ENCODE measurements at places on chromosomes 16 and 17.
A peak's percentile ranks its signal among the peaks of the same experiment; 100 is the strongest.

DNA sequence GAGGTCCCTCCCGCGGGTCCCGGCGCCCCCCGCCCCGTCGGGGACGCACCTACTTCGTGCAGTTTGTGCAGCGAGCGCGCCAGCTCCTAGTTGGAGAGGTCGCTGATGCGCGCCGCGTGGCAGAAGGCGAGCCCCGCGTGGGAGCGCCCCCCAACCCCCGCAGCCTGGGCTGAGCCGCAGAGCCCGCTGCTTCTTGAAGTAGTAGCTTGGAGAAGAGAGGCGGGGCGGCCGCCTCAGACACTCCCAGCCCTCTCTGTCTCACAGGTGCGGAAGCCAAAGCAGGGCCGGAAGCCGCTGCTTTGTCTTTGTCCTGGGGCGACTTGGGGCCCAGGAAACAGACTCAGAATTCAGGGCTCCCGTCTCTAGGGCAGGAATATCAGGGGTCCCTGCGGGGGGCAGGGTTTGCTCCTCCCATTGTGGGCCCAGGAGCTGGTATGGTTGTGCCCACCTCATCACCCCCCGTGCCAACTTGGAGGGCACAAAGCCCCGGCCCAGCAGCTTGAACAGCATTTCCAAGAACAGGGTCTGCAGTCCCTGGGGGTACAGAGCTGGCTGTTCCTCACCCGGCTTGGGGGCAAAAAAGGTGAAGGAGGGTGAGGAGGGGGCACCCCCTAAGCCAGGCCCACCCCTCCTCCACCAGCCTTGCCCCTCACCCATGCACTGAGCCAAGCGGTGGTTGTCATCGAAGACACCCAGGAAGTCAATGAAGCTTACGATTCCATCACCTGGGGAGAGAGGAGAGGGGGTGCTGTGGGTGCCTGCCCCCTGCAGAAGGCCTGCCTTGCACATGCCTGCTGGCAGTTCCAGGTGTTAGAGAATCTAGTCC, 13.5 kb downstream of the SPATA32 start:
- DNase-seq, result peak; percentile 52

DNA sequence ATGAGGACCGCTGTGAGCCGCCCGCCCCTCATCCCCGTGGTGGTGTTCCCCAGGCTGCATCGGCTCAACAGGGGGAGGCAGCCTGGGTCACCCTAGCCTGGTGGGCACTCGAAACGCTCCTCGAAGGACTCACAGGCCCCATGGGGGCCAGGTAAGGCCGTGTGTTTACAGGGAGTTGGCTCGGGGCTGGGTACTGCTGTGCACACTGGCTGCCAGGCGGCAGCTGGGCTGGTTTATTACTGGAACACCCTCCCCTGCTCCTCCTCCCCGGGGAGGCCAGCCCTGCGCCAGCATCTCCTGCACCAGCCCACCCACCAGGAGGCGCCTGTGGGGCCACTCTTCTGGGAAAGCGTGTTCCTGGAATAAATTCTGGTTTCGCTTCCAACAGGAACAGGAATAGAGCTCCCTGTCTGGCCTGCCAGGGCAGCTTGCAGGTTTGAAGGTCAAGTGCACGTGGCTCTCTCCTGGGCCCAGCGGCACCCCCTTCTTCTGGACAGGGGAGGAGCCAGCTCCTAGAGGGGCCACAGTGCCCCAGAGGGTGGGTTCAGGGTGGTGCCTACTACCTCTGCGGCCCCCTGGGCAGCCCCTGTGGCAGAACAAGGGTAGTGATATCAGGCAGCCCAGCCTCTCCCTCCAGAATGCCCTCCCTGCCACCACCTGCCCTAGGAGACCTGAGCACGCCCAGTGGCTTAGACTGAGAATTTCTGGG, 11.3 kb downstream of the MCRIP1 start:
- DNase-seq, result no peak

DNA sequence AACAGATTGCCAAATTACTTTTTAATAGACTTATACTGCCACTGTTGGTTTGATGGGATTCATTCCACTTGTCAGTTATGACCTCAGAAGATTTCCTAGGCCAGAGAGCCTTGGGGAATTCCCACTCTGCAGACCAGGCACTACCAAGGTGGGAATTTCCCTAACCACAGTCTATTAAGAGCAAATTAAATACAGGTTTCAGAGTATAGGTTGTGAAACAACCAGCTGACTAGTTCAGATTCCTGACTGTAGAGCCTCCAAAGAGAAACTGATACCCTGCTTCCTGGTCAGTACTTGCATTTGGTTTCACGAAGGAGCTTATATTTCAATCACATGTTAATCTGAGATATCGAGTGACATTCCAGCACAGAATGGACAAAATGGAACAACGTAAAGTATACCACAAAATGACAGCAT, 186.5 kb downstream of the STX8 start:
- no peak for DNase-seq

GRCh38 chr16:77805398-77805797, 17.0 kb downstream of the VAT1L start:
- DNase-seq, result no peak

DNA sequence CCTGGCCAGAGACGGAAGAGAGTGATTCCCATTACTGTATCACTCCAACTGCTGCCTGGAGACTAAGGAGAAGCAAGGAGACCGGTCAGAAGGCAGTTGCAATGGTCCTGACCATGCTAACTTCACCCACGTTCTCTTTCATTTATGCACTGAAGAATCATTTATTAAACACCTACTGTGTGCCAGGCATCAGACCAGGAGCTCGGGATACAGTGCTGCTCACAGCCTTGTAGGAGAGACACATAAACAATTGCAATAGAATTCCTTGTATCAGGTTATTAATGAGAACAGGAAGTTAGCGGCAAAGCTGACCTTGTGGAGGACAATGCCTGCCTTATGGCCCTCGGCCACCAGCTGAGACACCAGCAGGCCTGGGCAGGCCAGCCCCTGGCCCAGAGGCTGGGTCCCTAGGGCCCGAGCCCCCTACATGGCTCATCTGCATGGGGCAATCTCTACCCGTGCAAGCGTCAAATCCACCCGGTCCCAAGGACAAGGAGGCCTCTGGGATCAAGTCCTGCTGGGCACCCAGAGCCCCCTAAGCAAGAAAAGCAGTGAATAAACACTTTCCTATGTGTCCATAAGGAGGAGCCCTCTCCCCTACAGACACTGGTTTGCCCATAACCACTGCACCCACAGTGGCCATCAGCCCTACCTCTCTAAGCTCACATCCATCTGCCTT, 8.6 kb upstream of the ENPP7 start:
- DNase-seq, result no peak

DNA sequence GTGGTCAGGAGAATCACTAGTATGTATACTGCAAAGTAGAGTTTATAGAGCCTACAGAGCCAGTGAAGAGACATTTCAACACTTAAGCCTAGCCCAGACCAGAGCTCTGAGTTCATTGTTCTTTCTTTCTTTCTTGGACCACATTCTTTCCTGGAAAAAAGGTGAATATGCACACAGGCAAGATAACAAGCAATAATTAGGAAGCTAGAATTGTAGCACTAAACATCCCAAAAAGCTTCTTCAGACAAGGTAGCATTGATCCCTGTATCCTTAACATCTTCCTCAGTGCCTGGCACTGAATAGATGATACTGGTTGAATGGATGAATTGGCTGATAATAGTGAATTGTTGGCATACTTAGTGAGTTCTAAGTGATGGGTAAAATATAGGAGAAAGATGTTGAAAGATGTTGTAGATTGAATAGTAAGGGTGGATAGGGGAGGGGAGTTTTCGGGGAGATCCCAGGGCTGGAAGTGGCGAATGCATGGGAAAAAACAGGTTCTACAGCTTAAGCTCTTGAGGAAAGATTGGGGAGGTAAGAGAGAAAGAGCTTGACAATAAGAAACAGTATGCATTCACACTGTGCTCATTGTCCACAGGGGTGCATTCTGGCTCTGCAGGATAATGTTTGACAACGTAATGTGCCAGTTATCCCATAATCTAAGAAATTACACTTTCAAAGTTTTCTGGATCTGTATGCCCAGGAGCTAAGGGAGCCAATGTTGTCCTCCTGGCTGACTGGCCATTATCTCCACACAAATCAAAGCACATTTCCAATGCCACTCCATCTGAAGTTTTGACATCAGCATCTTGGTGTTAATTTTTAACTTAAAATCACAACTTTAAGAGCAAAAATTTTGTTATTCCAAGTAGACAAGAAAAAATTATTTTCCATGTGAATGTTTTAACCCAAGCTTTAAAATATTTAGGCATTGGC, 35.6 kb downstream of the TUBD1 start:
- DNase-seq, result no peak

DNA sequence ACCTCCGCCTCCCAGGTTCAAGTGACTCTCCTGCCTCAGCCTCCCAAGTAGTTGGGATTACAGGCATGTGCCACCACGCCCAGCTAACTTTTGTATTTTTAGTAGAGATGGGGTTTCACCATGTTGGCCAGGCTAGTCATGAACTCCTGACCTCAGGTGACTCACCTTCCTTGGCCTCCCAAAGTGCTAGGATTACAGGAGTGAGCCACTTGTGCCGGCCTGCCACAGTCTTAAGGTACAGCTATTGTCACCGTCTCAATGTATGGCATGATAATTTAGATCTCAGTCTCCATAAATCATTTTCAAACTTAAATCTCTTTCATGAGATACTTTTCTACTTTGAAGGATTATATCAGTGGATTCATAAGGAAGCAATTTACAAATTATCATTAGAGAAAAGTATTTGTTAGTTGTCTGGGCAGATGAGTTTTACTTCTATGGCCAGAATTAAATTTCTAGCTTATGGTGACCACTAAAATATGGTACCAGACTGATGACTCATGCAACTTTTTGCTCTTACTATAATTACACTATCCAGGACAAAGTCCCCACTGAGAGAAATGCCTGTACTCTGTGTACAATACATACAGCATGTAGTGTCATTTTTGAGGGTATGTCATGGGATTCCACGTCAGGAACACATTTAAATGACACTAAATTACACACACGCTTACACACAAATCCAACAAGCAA, 1230.3 kb upstream of the GOT2 start:
- DNase-seq, result no peak

GRCh38 chr17:68384471-68384870, 72.8 kb downstream of the WIPI1 start:
- DNase-seq, result no peak

DNA sequence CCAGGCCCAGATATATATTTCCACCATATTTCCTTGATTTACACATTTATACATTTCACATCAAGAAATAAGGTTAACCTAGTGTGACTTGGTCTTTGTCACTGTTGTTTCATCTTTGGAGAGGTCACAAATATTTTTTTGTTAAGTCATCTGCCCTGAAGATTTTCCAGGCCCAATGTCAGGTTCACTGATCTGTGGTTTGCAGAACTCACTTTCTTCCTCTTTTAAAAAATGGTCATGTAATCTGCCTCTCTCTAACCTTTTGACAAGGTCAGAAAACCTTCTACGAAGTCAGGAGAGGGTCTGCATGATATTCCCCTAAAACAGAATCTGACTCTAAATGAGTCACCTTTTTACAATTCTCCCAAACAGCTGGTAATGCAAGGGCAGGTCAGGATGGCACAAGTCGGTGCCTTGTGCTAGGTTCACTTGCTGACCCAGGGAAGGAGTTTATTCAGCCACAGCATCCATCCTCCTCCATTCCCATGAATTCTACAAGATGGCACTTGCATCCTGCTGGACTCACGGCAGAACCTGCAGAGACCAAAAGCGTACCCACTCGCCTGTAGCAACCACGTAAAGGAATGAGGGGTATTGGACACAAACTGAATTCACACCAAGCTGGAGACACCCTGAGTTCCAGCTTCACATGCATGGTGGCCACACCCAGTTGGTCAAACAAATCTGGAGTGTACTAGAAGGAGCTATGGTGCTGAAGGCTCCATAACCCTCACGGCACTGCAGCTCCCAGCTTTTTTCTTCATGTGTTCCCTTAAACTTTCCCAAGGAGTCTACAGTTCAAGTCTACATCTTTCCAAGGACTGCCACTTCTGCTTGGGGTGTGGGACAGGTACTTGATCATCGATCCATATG, 1.6 kb upstream of the KIAA0513 start:
- DNase-seq, result no peak

DNA sequence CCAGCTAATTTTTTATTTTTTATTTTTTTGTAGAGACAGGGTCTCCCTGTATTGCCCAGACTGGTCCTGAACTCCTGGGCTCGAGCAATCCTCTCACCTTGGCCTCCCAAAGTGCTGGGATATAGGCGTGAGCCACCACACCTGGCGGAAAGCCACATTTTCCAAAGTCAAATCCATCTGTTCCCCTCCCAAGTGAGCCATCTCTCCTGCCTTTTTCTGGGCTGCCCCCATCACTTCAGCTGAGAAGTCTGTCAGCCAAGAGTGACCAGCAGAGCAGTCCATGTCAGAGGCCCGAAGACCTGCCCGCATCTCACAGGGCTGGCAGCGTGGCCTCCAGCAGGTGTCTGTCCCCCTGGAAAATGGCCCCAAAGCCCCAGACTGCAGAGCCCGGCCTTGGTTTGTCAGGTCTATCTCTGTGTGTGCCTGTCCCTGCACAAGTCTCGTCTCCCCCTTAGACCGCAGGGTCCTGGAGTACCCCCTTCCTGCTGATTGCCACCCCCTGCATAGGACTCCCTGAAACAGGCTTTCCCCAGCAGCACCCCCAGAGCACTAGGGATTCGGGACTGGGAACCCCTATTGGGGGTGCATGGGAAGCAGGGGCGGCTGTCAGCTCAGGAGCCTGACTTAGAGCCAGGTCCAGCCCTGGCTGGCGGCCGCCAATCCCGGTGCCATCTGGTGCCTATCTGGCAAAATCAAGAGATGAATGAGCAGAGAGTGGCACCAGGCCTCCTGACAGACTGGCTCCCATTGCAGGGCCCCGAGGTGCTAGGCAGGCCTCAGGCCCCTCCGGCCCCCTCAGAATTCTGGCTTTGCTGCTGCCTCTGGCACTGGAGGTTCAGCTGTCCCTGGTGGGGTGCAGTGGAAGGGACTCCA, 7.8 kb downstream of the TTYH2 start:
- no peak for DNase-seq

DNA sequence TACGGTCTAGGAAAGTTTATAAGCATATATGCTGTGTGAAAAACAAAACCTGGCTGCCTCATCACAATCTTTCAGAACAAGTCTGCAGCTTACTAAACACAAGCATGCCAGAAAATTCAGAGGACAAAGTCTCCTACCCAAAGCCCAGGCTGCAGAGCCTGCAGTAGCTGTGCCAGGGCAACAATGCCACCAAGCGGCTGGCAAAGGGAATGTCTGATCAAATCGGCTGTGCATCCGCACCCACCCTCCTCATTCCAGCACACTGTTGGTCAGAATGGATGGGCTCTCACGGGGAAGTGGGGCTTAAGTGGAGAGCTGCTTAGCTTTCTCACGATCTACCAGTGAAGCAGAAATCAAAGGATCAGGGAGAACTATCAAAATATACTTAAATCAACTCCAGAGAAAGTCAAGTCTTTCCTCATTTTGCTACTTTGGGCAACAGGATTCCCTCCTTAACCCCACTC, 73.5 kb downstream of the CYTH1 start:
- DNase-seq, result peak; percentile 46

- no peak for DNase-seq
Observed at GRCh38 chr16:56101480-56101879, 89.8 kb upstream of the GNAO1 start.

GRCh38 chr16:53962041-53962440, 258.1 kb downstream of the FTO start:
- DNase-seq, result no peak

DNA sequence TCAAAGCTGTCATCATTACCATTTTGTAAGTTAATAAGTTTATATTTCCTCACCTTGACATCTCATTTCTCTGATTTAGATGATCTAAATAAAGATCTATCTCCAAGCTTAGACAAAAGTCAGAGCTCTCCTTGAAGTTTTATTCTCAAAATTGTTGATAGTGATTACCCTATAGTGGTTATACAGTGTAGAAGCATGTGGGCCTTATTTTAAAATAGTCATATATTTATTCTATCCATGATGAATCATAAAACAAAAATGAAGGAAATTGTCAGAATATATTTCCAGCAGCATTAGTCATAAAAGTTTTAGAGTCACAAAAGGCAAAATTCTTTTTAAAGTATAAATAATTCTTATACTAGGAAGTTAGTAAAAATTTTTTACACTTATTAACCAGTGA, 49.0 kb downstream of the RHOT1 start:
- no peak for DNase-seq
